Fibroblast of lung (primary cell): ENCODE measurements at places on chromosomes 13 and 19. TPM values are rescaled to one million over a fixed set of nuclear protein-coding genes. Genes with fewer than 3 reads are reported as not detected.

Gene PNMA8A
- total RNA-seq: 3.9 and 8.9 TPM in 2 replicates

Gene SPACA4
- total RNA-seq: not detected in 2 replicates

Gene PINLYP
- total RNA-seq: 7.2 and 14.7 TPM in 2 replicates

Gene IGFL3
- total RNA-seq: not detected in 2 replicates

Gene PLK5
- not detected in 2 replicates for total RNA-seq

Gene ZNF574
- 7.7 and 9.9 TPM in 2 replicates for total RNA-seq
